ENCODE measurements at places on chromosomes 6 and 20. TPM values are rescaled to one million over a fixed set of nuclear protein-coding genes. Genes with fewer than 3 reads are reported as not detected.

ABHD16B gene
- not detected for total RNA-seq

BIRC7 gene
- 2.9 TPM for total RNA-seq

CRIP3 gene
- 5.5 TPM for total RNA-seq

CST4 gene
- total RNA-seq, result not detected

TAGAP gene
- total RNA-seq, result 3.6 TPM

EPB41L1 gene
- 7.5 TPM for total RNA-seq

EBF4 gene
- 14.4 TPM for total RNA-seq

DOK5 gene
- 6.7 TPM for total RNA-seq

GHRH gene
- not detected for total RNA-seq

MYMX gene
- total RNA-seq, result not detected

DNAH8 gene
- 0.24 TPM for total RNA-seq

PAX1 gene
- total RNA-seq, result 1.9 TPM

POM121L2 gene
- total RNA-seq, result not detected

CCN6 gene
- total RNA-seq, result 6.7 TPM

SOX18 gene
- total RNA-seq, result 8.7 TPM

GID8 gene
- total RNA-seq, result 31.5 TPM

UQCC2 gene
- 8.2 TPM for total RNA-seq

PTGIS gene
- total RNA-seq, result 45.3 TPM

RAB44 gene
- total RNA-seq, result not detected

KCNK5 gene
- not detected for total RNA-seq
